SHP77 (cell line): ENCODE measurements at places on chromosomes 12 and 14.

- DNase-seq: no peak
Observed at GRCh38 chr14:37932008-37932407, 275.7 kb upstream of the SSTR1 start.

- no peak for DNase-seq
Observed at GRCh38 chr14:95815226-95815690, 61.4 kb upstream of the TUNAR start.

DNA sequence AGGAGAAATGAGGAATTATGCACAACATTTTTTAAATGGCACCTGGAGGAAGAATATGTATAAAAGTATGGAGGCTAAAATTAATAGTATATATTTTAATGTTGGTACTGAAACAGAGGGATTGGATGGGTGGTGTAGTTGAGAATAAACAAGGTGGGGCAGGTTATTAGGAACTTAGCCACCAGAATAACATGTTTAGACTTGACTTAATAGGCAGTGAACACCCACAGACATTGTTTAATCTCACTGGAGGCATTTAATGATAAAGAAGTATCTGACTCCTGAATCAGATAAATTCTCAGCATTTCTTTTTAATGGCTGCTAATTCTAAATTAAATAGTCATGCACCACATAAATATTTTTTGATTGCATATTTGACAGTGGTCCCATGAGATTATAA is 139.7 kb downstream of the CNTN1 start:
- DNase-seq: no peak

GRCh38 chr12:120737557-120738251 is 12.1 kb downstream of the ACADS start:
- DNase-seq: no peak

DNA sequence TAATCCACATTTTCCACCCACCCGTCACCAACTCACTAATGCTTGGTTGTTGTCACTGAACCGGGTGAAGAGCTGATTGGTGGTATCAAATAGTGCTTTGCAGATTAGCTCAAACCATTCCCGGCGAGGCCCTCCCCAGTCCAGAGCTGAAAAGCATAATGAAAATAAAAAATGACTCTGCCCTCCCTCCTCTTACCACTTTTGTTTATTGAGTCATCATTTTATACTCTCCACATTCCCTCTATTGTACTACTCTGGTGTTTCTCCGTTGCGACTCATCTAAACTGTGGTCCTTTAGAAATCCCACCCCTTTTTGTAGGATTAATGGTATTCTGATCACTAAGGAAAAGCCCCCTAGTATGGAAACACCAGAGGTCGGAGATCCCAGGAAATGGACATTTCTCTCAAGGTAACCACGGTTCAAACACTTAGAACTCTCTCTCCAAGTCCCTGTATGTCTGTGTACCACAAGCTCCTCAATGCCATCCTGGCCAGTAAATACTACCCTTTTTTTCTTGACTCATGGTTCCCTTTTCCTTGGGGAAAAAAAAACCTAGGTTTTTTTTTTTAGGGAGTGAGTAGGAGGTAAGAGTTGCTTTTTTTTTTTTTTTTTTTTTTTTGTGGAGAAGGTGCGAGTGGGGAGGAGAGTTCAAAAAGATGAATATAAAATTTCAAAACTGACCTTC is 42.0 kb downstream of the AREL1 start:
- DNase-seq: no peak

DNA sequence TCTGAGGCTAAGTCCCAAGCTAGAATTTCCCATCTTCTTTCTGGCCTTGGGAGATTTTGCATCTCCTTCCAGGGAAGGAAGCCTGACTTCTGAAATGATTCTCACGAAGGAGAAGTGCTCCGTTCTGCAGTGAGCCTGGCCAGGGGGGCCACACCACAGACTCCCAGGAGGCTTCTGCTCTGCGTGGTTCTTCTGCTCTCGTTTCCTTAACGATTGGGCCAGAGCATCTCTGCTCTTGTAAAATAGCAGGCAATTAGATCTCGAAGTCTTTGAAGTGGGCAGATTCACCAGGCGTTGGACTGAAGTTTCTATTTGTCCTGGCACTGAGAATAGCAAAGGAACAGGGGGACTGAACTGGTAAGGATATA is 6.7 kb upstream of the BATF start:
- no peak for DNase-seq

- DNase-seq: no peak
Observed at GRCh38 chr12:57989838-57990237, 48.5 kb downstream of the ATP23 start.

DNA sequence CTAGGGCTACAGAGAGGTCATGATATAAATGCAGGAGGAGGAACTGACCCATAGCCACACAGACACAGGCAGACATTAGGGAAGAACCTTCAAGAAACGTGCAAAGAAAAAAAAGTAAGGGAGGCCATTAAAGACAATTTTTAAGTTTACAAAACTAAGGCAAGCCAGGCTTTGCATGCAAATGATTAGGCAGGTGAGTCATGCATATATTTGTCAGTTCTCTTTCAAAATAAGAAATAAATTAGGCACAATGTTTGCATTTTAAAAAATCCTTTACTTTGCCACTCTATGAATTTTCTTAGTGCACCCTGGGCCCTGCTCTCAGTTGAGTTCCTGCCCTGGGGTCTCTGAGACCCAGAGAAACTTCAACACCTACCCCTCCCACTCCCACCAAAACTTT is 75.0 kb downstream of the PRMT8 start:
- DNase-seq: no peak

DNA sequence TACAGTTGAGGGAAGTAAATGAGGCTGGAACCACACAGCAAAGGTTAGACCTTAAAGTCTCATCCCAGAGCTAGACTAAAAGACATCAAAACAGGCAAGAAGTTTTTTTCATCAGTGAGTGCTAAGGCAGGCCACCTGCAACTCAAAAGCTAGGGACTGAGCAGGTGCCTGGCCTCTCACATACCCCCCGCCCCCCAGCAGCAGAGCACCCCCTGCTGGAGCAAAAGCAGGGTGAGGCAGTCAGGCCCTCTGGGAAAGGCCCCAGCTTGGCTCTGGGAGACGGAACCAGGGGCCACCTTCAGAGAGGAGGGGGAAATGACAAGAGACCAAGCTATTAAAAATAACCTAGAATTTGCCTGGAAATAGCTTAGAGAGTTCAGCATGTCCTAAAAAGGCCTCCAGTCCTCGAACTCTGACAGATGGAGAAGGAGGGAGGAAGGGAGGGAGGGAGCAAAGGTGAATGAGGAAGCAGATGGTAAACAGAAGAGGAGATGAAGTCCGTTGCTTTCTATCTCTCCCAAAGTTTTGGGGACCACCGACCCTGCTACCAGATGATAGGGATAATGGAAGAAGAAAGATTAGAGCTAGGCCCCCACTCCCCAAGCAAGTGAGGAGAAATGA is 1.8 kb downstream of the ITGA7 start:
- DNase-seq: no peak

GRCh38 chr12:33587354-33587753 is 147.7 kb upstream of the SYT10 start:
- DNase-seq: no peak

GRCh38 chr14:72753879-72754400 is 140.0 kb downstream of the DPF3 start:
- no peak for DNase-seq

GRCh38 chr12:52217223-52217622 is 15.8 kb upstream of the KRT7 start:
- DNase-seq: no peak

GRCh38 chr12:1369460-1369859 is 224.9 kb downstream of the FBXL14 start:
- no peak for DNase-seq

GRCh38 chr12:40144023-40144422 is 38.1 kb upstream of the SLC2A13 start:
- no peak for DNase-seq
